ENCODE measurements at places on chromosomes 13 and 19.

- no peak for DNase-seq
These were observed at the start of gene RASIP1 for GRCh38 chr19:48740164-48740972. Gene RASIP1 (minus strand): TSS chr19:48740610. CDS start chr19:48740282, 328 bp downstream.

- no peak for DNase-seq
These were observed 172.0 kb downstream of the DLEU7 start for GRCh38 chr13:50671497-50671850.

- no peak for DNase-seq
These were observed 85.2 kb upstream of the SPATA13 start for GRCh38 chr13:24075137-24075975.

DNA sequence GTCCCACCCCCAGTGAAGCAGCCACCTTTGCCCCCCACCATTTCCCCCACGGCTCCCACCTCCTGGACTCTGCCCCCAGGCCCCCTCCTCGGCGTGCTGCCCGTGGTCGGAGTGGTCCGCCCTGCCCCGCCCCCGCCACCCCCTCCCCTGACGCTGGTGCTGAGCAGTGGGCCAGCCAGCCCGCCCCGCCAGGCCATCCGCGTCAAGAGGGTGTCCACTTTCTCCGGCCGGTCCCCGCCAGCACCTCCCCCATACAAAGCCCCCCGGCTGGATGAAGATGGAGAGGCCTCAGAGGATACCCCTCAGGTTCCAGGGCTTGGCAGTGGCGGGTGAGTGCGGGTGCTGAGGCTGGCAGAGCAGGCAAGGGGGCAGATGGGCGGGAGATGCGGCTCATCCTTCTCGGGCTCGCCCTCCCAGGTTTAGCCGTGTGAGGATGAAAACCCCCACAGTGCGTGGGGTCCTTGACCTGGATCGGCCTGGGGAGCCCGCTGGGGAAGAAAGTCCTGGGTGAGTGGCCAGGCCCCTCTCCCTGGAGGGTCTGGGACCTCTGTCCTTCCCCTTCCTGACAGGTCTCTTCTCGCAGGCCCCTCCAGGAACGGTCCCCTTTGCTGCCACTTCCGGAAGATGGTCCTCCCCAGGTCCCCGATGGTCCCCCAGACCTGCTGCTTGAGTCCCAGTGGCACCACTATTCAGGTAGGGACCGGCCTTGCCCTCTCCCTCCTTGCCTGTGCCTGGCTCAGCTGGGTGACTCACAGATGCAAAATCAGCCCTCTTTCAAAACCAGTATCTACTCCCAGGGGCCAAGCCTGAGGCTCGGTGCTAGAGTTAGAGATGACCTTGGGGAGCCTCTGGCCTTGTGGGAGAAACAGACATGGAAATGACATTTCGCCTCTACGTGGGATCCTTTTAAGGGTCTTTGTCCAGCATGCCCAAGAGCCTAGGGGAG, 8.8 kb downstream of the IGFLR1 start:
- DNase-seq: no peak

DNA sequence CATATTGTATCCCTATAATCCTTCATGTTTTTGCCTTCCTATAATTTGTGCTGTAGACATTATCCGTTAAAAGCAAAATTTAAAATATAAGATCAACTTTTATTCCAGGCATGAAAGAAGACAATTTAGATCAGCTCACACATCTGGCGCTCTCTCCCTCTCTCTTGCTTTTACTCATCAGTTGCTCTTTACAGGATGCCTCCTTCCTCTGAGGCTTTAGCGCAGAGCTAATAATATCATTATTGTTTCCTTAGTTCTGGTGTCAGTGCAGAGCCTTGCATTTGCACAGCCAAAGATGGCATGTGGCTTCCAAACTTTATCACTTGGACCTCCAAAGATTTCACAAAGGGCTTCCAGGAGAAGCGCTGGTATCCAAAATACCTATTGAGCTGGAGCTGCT, 295.1 kb downstream of the FGF9 start:
- DNase-seq: no peak

DNA sequence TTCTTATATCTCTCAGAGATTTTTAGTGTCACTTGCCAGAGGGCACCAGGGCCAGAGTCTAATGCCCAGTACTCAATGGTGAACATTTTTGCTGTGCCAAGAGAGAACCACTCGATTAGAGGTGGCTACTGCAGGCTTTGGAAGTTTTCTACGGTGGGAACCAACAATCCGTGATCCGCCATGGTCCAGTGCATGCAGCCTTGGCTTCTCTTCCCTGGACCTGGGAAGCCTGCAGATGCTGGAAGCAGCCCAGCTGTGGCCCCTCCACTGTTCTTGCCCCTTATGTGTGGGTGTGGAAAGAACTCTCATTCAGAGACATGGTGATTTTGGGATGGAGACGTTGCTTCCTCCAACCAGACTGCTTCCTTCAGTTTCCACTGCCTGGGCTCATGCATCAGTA, 224.2 kb downstream of the TSHZ3 start:
- DNase-seq: no peak

DNA sequence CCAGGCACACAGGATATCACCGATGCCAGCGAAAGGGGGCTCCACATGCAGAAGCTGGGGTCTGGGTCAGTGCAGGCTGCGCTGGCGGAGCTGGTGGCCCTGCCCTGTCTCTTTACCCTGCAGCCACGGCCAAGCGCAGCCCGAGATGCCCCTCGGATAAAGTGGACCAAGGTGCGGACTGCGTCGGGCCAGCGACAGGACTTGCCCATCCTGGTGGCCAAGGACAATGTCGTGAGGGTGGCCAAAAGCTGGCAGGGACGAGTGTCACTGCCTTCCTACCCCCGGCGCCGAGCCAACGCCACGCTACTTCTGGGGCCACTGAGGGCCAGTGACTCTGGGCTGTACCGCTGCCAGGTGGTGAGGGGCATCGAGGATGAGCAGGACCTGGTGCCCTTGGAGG, 7.2 kb downstream of the NCAN start:
- no peak for DNase-seq

DNA sequence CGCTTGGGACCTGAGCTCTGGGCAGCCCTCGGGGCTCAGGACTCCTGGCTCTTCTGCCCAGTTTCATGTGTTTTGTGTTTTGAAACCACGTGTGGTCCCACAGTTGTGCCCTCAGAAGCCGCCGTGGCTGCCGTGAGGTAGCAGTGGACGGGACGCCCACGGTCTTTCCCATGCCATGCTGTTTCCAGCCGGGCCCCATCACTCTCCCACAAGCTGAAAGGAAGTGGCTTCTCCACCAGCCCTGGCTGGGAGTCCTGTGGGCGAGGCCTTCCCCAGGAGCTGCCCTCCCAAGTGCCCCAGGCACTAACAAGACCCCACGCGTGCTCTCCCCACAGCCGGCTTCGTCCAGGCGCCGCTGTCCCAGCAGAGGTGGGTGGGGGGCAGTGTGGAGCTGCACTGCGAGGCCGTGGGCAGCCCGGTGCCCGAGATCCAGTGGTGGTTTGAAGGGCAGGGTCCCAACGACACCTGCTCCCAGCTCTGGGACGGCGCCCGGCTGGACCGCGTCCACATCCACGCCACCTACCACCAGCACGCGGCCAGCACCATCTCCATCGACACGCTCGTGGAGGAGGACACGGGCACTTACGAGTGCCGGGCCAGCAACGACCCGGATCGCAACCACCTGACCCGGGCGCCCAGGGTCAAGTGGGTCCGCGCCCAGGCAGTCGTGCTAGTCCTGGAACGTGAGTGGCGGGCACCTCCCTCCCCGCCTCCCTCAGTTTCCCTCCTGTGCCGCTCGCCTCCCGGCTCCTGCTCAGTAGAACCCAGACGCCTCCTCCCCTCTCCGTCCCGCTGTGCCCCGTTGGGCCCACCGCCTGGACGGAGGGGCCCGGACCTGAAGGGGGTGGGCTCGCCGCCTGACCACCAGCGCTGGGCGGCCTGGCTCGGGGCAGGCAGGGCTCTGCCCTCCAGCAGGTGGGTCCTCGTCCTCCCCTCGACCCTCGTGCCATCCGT, 5.3 kb downstream of the BSG start:
- DNase-seq: no peak

DNA sequence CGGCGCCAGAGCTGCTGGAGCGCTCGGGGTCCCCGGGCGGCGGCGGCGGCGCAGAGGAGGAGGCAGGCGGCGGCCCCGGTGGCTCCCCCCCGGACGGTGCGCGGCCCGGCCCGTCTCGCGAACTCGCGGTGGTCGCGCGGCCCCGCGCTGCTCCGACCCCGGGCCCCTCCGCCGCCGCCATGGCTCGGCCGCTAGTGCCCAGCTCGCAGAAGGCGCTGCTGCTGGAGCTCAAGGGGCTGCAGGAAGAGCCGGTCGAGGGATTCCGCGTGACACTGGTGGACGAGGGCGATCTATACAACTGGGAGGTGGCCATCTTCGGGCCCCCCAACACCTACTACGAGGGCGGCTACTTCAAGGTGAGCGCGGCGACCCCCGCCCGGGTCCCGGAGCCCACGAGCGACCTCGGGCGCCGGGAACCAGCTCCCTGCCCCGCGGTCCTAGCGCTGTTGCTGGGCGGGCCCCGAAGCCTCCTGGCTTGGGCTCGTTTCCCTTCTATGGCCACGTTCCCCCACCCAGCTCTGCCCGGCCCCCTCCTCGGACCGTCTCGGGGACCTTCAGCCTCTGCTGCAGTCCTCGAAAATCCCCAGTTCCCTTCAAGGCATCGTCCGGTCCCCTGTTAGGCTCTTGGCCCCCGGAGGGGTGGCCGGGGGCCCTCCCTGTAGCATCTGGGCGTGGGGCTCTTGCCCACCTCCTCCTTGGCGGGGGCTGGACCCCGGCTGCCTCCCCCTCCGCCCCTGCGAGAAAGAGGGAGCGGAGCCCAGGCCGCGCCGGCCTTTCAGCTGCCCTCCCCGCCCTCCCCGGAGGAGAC, at the start of gene CDC34:
Gene CDC34, plus strand, starts transcription at position 8 of the 808 bp plus-strand sequence. Its CDS starts 172 bp downstream, at position 180.
- DNase-seq: no peak

DNA sequence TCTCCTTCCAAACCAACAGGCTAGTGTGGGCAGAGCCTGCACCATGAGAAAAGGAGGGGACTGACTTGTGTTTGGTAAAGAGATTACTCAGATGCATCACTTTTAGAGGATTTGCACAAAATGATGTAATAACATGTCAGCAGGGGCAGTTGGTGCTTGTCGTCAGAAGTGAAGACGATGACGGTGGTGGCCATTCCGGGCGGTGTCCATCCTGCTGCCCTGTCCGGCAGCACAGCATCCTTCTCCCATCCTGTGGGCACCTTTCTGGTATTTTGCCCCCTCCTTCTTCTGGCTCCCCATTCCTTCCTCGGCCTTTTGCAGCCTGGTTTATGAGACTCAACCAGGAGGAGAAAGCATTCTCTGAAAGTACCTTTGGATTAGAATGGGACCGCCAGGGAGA, 160.1 kb downstream of the TEX29 start:
- no peak for DNase-seq

- no peak for DNase-seq
These were observed 32.4 kb downstream of the GJA3 start for GRCh38 chr13:20128459-20128931.

GRCh38 chr13:27406178-27406939, 18.1 kb upstream of the GTF3A start:
- DNase-seq: peak; percentile 27

DNA sequence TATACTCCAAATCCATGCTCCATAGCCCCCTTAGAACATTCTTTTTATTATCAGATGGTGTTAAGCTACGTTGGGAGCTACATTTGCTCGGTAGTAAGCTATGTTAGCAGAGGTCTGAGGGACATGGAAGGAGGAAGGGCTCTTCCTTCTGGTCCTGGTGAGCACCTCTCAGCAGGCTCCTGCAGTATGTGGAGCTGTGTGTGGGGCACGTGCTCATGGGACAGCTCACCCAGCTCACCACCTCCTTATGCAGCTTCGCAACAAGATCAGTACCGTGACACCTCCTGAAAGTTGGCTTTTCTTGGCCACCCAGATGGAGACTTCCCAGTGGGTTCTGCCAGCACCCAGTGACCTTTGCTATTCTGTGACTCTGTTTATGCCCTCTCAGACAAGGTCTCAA, 400.5 kb upstream of the SLC10A2 start:
- no peak for DNase-seq

- DNase-seq: no peak
These were observed 2.7 kb upstream of the HPN start for GRCh38 chr19:35038623-35039512.
